ENCODE measurements at places on chromosomes 11 and 22.
A peak's percentile ranks its signal among the peaks of the same experiment; 100 is the strongest.

- no peaks in the 10 kb centered on the region for H3K4me1 ChIP-seq
- no peak overlapping the region for H3K27ac ChIP-seq
- no peaks in the 10 kb centered on the region for H3K27me3 ChIP-seq
Observed at GRCh38 chr11:94788396-94788795, 20.2 kb downstream of the AMOTL1 start.

DNA sequence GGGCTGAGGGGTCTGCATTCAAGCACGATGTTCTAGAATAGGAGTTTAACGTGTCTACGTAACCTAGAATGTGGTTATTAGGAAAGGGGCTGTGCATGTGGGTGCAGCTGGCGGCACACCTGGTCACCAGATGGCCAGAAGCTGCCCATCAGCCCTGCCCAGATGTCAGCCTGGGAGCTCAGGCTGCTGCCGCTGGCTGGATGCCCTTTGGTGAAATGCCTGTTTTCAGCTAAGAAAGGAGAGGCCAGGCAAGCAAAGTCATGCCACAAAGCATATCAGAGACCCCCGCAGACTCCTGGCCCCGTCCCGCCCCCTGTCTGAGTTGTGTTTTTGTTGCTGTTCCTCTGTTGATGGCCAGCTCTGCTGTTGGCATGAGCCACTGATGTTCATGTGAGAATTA lies 11.3 kb upstream of the ADORA2A start:
- H3K4me1 ChIP-seq, result no peaks in the 10 kb centered on the region
- H3K27ac ChIP-seq, result no peak overlapping the region
- peaks cover 63% of the 10 kb centered on the region for H3K36me3 ChIP-seq
- DNase-seq, result no peak
- H3K4me3 ChIP-seq, result no peak overlapping the region

GRCh38 chr22:29427176-29427760 lies 11.1 kb upstream of the RFPL1 start:
- H3K27me3 ChIP-seq, result peaks cover 14% of the 10 kb centered on the region
- no peak overlapping the region for H3K27ac ChIP-seq
- H3K4me3 ChIP-seq, result no peak overlapping the region
- DNase-seq, result no peak

DNA sequence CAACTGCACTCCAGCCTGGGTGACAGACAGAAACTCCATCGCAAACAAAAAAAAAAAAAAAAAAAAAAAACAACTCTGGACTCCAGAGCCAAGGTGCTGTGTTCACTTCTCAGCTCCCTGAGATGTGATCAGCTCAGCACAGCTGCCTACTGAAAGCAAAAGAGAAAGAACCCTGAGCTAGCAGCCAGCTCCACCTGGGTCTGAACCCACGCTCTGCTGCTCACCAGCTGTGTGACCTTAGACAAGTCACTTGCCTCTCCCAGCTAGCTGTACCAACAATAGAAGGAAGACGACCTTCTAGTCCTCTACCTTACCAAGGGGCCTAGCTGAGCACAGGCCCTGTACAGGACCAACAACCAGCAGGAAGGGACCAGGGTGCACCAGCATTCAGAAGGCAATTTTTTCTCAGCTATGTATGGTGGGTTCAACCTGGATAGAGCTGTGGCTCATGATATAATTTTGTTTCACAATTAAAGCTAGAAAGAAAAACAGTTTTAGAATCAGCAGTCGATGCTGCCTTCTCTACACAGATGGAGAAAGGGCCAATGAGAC lies 3.8 kb downstream of the DGCR2 start:
- H3K4me1 ChIP-seq, result peaks cover 46% of the 10 kb centered on the region
- no peaks in the 10 kb centered on the region for H3K27me3 ChIP-seq
- DNase-seq, result peak; percentile 30
- no peak overlapping the region for H3K4me3 ChIP-seq

DNA sequence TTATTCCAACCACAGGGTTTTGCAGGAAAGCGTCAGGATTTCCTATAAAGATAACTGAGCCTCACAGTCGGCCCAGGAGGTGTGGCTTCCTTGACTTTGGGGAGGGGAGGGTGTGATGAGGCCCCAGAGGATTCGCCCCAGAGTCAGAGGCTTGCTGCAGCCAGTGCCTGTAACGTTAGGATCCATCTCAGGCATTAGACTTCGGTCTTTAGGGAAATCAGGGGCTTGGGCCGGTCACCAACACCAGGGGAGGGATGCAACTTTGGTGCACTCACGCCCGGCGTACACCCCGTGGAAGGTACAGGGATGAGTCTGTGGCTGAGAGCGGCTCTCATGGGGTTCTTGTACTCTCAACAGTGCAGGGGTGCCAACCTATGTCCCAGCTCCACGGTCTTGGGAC lies 5.7 kb upstream of the ANO1 start:
- peaks cover 15% of the 10 kb centered on the region for H3K27me3 ChIP-seq
- DNase-seq, result no peak
- H3K36me3 ChIP-seq, result no peaks in the 10 kb centered on the region
- no peak overlapping the region for H3K27ac ChIP-seq
- no peaks in the 10 kb centered on the region for H3K4me1 ChIP-seq
- no peak overlapping the region for H3K4me3 ChIP-seq

DNA sequence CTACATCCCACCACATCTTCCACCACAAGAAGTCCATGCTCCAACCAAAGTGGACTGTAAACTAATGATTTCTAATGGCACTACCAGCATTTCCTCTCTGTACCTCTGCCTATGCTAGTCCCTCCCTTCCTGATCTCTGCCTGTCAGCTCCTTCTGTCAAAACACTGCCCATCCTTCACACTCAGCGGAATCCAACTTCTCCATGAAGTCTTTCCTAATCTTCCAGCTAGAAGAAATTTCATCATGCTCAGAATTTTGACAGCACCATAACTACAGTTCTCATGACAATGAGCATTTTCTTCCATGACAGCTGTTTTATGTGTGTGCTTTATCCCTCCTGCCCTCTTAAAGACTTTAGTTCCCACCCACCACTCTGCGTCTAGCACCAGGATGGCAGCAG lies 111.4 kb downstream of the SERGEF start:
- no peaks in the 10 kb centered on the region for H3K36me3 ChIP-seq
- H3K27ac ChIP-seq, result no peak overlapping the region
- DNase-seq, result no peak
- no peak overlapping the region for H3K4me3 ChIP-seq

GRCh38 chr11:96293598-96294021 lies 49.4 kb downstream of the MAML2 start:
- no peaks in the 10 kb centered on the region for H3K4me1 ChIP-seq
- DNase-seq, result no peak
- no peak overlapping the region for H3K27ac ChIP-seq

DNA sequence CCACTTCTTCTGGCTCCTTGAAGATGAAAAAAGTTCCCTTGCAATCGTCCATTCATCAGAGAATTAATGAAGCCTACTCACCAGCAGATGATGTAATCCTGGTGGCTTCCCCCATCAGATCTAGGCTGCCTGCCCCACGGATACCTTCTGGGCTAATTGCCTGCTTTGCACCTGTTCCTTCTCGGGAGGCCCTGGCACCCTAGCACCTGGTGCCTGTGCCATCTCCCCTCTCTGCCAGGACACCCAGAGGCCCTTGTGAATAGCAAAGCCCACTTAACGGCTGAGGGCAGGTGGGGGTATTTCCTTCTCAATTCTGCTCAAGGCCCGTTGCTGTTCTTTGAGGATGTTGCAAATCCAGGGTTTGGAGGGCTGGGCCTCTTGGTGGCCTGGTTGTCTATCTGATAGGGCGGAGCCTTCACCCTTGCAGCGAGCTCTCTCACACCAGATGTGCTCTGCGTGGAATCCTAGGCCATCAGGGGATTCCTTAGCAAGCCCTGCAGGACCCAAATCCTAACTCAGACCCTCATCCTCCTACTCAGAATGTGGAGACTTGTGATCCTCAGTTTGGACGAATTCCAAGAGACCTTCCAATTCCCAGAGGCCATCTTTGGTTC lies at the start of gene LMO2:
Gene LMO2 (minus strand): TSS at position 363 of the 614 bp plus-strand sequence. CDS start 22,360 bp downstream, outside the sequence.
- H3K4me3 ChIP-seq, result no peak within 1 kb of the TSS
- H3K4me1 ChIP-seq, result peaks cover 19% of the 10 kb centered on the region
- no peak within 1 kb of the TSS for H3K27ac ChIP-seq
- H3K27me3 ChIP-seq, result peaks cover 19% of the 10 kb centered on the region
- H3K36me3 ChIP-seq, result no peaks in the 10 kb centered on the region
- no peak for DNase-seq

GRCh38 chr11:44905131-44905866 lies 45.4 kb downstream of the TP53I11 start:
- no peak overlapping the region for H3K27ac ChIP-seq
- no peak for DNase-seq
- no peaks in the 10 kb centered on the region for H3K4me1 ChIP-seq
- H3K4me3 ChIP-seq, result no peak overlapping the region

GRCh38 chr11:390175-390574 lies 3.8 kb upstream of the PKP3 start:
- DNase-seq, result no peak
- no peaks in the 10 kb centered on the region for H3K27me3 ChIP-seq
- H3K27ac ChIP-seq, result no peak overlapping the region
- no peak overlapping the region for H3K4me3 ChIP-seq
- no peaks in the 10 kb centered on the region for H3K36me3 ChIP-seq

GRCh38 chr11:34201129-34201528 lies 95.7 kb downstream of the NAT10 start:
- no peak for DNase-seq
- no peak overlapping the region for H3K27ac ChIP-seq
- peaks cover 2% of the 10 kb centered on the region for H3K27me3 ChIP-seq
- H3K4me1 ChIP-seq, result no peaks in the 10 kb centered on the region
- H3K4me3 ChIP-seq, result no peak overlapping the region

DNA sequence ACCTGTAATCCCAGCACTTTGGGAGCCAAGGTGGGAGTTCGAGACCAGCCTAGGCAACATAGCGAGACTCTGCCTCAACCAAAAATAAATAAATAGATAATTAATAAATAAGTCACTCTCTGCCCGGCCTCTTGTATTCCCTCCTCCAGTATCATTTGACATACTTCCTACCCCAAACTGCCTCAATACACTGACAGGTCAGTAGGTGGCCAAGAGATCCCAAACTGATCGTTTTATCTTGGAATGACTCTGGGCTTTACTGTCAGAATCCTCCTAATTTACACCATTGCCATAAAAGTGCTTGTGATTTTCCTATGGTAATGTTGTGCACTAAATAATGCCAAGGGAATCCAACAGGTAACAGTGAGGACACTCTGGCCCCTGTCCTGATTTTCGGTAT lies 94.2 kb downstream of the PDHX start:
- H3K4me1 ChIP-seq, result no peaks in the 10 kb centered on the region
- H3K27me3 ChIP-seq, result no peaks in the 10 kb centered on the region
- H3K36me3 ChIP-seq, result no peaks in the 10 kb centered on the region

- peak; percentile 39 for DNase-seq
- no peak overlapping the region for H3K4me3 ChIP-seq
- H3K27me3 ChIP-seq, result no peaks in the 10 kb centered on the region
- peaks cover 5% of the 10 kb centered on the region for H3K36me3 ChIP-seq
- no peaks in the 10 kb centered on the region for H3K4me1 ChIP-seq
Observed at GRCh38 chr11:76791861-76792260, 8.7 kb downstream of the TSKU start.

DNA sequence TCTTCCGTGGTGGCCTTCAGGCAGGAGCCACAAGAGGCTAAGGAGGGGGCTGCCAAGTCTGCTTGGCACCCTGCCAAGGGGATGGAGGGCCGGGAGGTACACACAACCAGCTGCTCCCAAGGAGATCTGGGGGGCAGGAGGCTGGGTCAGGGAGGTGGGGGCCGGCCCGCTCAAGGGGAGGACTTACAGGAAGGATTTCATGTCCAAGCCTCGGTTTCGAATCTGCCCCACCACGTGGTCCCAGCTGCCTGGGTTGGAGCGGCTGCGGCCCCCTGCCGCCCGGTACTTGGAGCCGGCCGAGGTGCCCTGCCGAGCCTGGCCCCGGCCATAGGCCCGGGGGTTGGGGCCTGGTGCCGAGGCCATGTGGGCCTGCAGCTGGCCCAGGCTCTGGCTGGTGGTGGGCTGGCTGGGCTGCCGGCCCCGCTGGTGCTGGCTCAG lies 33.5 kb downstream of the LRRC10B start:
- no peak for DNase-seq
- no peak overlapping the region for H3K27ac ChIP-seq
- no peaks in the 10 kb centered on the region for H3K27me3 ChIP-seq
- no peak overlapping the region for H3K4me3 ChIP-seq
- H3K4me1 ChIP-seq, result no peaks in the 10 kb centered on the region

- H3K27ac ChIP-seq, result peak overlapping the region; percentile 70
- peak overlapping the region; percentile 78 for H3K4me3 ChIP-seq
- H3K4me1 ChIP-seq, result peaks cover 55% of the 10 kb centered on the region
- H3K27me3 ChIP-seq, result no peaks in the 10 kb centered on the region
- peaks cover 31% of the 10 kb centered on the region for H3K36me3 ChIP-seq
Observed at GRCh38 chr11:45805305-45806071, 539 bp downstream of the SLC35C1 start.

- no peak overlapping the region for H3K27ac ChIP-seq
- no peak overlapping the region for H3K4me3 ChIP-seq
- no peaks in the 10 kb centered on the region for H3K4me1 ChIP-seq
Observed at GRCh38 chr22:23205339-23206049, 25.2 kb downstream of the BCR start.

GRCh38 chr11:111172321-111172862 lies 73.1 kb upstream of the POU2AF2 start:
- H3K4me1 ChIP-seq, result no peaks in the 10 kb centered on the region
- H3K36me3 ChIP-seq, result no peaks in the 10 kb centered on the region
- H3K27me3 ChIP-seq, result no peaks in the 10 kb centered on the region
- H3K27ac ChIP-seq, result no peak overlapping the region
- no peak overlapping the region for H3K4me3 ChIP-seq
- DNase-seq, result no peak

- DNase-seq, result no peak
- H3K27me3 ChIP-seq, result no peaks in the 10 kb centered on the region
- no peak overlapping the region for H3K27ac ChIP-seq
- H3K4me3 ChIP-seq, result no peak overlapping the region
Observed at GRCh38 chr11:36577859-36578258, 10.1 kb downstream of the RAG1 start.

GRCh38 chr11:120212926-120213325 lies 2.1 kb downstream of the OAF start:
- no peaks in the 10 kb centered on the region for H3K36me3 ChIP-seq
- no peak for DNase-seq
- no peak overlapping the region for H3K27ac ChIP-seq
- H3K4me1 ChIP-seq, result peaks cover 22% of the 10 kb centered on the region

DNA sequence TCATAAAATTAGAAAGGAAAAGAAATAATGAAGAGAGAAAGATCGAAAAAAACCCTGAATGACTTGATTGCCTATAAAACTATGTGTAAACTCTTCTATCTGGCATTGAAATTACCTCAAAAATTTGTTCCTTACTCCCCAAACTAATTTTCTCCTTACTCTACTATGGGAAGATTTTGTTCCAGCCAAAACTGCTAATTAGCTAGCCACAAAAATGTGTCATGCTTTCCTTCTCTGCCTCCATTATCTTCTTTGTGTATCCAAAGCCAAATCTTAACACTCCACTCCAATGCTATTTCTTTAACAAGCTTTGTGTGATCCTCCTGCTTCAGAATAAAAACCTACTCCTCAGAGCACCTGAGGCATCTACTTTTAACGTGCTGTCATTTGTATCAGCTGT lies 831.2 kb downstream of the METTL15 start:
- no peaks in the 10 kb centered on the region for H3K36me3 ChIP-seq
- DNase-seq, result no peak
- H3K4me1 ChIP-seq, result no peaks in the 10 kb centered on the region
- no peak overlapping the region for H3K4me3 ChIP-seq
- H3K27me3 ChIP-seq, result no peaks in the 10 kb centered on the region

- no peaks in the 10 kb centered on the region for H3K36me3 ChIP-seq
- no peak overlapping the region for H3K27ac ChIP-seq
- no peak overlapping the region for H3K4me3 ChIP-seq
- H3K4me1 ChIP-seq, result no peaks in the 10 kb centered on the region
- DNase-seq, result no peak
Observed at GRCh38 chr11:16261836-16262644, 94.3 kb downstream of the SOX6 start.

GRCh38 chr11:116473790-116474346 lies 298.9 kb downstream of the BUD13 start:
- H3K27me3 ChIP-seq, result peaks cover 31% of the 10 kb centered on the region
- no peak overlapping the region for H3K4me3 ChIP-seq
- no peak overlapping the region for H3K27ac ChIP-seq
- H3K4me1 ChIP-seq, result no peaks in the 10 kb centered on the region
- no peaks in the 10 kb centered on the region for H3K36me3 ChIP-seq
